Occipital lobe (tissue), 3 donors: ENCODE measurements at places on chromosomes 2 and 18. TPM values are rescaled to one million over a fixed set of nuclear protein-coding genes. Genes with fewer than 3 reads are reported as not detected.

DNA sequence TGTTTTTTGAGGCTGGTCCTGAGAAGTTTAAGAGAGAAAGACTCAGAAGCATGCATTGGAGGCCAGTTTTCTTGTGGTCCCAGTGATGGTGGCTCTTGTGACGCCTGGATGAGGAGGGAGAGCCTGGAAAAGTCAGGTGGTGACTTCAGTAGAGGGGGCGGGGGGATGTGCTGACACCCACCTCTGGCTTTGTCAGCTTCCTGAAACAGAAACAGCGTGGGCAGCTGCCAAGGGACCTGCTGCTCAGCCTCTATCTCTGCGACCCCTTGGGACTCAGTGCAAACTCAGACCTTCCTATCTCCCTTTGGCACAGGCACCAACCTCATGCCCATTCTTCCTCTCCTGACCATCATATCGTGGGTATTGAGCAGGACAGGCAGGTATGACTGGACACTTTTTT is 6.4 kb downstream of the TGFBRAP1 start:
- no peak for DNase-seq

GRCh38 chr18:11666831-11667230 is 22.2 kb upstream of the GNAL start:
- no peak for DNase-seq

DNA sequence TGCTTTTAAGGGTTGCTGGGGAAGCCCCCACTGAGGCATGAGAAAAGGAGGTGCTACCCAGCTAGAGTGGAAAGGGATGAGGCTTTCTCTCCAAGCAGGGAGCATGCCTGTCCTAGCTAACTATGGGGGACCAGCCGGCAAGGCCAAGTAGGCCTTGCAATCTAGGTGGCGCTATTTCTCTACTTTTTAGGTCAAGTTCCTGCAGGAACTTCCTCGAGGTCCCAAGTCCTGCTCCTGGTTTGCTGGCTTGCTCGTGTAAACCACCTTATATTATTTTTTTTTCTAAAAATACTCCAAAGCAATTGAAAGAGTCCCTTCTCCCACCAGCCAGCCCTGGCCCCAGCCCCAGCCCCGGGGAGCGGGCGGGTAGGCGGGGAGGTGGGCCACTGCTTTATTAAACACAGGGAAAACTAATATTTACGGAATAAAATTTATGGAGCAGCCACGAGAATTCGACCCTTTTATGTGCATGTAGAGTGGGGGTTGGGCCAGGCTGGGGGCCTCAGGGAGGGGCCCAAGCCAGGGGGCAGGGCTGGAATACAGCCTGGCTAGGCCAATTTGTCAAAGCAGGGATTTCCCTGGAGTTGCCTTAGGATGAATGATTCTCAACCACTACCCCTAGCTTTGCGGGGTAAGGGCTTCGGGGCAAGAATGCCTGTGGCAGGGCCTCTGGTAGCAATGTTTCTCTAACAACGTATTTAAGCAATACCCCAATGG is 12.8 kb upstream of the IHH start:
- no peak for DNase-seq

DNA sequence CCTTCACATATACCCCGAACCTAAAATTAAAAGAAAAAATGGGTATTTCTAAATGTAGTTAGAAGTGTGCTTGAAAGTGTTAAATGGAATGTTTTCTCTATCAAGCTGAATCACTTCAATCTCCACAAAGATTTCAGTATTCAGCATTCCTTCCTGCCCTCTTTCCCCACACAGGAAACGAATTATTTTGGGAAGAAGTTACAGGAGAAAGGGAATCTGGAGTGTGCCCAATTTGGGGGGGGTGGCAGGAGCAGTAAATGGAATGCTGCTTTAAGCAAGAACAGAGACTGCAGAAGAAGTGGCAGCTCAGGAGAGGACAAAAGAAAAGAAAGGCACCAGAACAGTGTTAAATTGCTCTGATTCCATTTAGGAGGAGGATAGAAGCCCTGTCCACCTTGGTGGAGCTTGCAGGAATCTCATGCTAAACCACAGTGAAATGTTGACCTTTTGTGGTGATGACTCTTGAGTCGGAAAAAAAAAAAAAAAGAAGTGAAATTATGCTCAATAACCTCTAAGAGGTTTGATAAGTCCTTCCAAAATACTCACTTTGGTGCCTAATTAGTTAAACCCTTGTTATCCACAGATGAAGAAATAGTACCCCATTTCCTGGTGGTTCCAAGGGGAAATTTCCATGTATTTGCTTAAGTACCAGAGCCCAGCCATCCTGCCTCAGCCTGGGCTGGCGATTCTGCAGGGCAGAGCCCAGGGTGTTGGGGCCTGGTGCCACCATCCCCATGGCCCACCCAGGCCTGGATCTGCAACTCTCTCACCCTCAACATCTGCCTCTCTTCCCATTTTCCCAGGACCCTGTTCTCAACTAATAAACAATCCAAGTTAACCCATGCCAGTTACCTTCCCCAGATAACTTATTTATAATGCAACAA is 56.5 kb downstream of the MYO5B start:
- no peak for DNase-seq

GRCh38 chr18:63067939-63068338 is 251.6 kb downstream of the BCL2 start:
- DNase-seq = no peak

GRCh38 chr2:214135966-214136365 is 274.9 kb upstream of the VWC2L start:
- DNase-seq = no peak

- no peak for DNase-seq
Observed at GRCh38 chr2:60413069-60413813, 140.2 kb downstream of the BCL11A start.

DNA sequence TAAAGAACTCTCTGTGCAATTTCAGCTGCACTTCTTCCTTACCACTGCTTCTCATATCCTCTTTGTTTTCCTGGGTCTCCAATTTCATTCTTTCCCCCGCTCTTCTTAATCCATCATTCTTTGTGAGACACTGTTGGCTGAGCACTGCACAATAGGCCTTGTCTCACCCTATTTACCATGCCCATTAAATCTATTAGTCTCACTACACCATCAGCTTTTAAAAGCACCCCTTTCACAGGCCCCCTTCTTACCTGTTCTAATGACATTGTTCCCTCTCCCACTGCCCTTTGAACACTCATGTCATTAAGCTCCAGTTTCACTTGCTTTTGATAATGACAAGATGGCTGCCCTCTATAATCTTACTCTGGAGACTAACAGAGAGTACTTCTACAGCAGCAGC is 404.1 kb upstream of the ACVR2A start:
- DNase-seq = no peak

DNA sequence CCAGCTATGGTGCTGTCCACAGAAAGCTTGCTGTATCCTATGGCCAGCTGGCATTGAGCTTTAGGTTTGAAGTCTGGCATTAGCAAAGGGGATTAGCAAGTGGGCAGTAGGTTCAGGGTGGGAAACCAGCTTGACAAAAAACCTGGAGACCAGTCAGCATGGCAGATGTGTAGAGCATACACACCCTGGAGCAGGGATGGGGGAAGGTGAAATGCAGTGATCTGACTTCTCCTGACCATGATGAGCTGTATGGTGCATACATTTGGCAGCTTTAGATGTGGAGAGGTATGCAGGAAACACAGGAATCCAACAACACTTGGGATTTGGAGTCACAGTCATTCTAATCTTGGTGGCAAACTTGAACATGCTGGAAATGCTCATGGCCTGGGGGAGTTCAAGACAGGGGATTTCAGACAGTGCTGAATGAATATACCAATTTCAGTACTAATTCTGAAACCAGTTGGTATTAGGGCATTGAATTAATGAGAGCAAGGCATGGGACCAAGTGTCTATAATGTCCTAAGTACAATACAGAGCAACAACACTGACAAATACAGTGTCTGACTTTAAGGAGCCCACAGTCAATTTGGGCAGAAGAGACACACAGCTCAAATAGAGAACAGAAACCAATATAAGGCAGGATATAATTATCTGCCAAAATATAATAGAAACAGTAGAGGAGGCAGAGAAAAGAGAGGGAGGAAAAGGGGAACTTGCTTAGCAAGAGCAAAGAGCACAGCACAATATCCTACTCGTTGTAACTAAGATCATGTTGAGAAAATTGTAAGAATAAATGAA is 11.8 kb downstream of the ARHGAP15 start:
- no peak for DNase-seq

GRCh38 chr2:134683561-134684112 is 35.2 kb downstream of the TMEM163 start:
- DNase-seq = no peak

- DNase-seq = no peak
Observed at GRCh38 chr2:95379371-95379831, 23.1 kb upstream of the FAHD2A start.

DNA sequence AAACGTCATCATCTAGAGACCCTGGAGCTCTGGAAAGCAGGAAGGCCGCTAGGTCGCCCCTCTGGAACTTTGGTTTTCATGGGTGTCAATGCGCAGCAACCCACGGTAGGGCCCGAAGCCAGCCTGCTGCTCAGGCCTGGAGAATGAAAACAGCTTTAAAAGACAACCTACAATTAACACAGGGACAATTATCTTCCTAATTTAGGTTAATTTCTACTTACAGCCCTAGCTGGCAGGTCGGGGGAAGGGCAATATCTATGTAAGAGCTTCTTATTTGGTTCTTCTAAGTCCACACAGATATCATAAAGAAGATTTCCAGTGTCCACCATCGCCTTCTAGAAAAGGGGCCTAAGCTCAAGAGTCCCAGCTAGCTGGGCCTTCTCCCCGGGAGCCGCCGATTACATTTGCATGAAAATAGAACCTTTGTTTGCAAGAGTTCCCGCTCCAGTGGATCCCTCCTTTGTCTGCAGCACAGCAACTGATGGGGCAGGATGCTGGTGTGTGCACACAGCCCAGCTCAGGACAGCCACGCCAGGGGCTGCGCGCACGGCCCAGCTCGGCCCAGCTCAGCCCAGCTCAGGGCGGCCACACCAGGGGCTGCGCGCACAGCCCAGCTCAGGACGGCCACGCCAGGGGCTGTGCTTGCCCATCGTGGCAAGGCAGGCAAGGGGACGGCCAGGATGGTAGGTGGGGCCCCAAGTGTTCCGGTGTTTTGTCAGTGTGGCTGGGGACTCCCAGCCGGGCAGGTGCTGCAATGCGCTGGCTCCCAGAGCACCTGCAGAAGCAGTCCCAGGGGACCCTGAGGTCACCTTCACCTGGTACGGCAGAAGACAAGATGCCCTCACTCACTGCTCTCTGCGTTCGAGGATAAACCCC is 109.1 kb downstream of the HDAC4 start:
- no peak for DNase-seq

The RAPGEF4 gene
- 23.4 TPM for total RNA-seq

The NPHP1 gene
- 4.4 TPM for total RNA-seq

The YIPF4 gene
- total RNA-seq = 46.8 TPM

The TGFA gene
- total RNA-seq = 14.2 TPM

The GYPC gene
- 17.0 TPM for total RNA-seq

The MTA3 gene
- total RNA-seq = 37.0 TPM

The FSIP2 gene
- total RNA-seq = 8.6 TPM

The BARD1 gene
- total RNA-seq = 87.8 TPM

The RAD51AP2 gene
- total RNA-seq = 0.47 TPM
